Cardiac septum (tissue), 1 donor: ENCODE measurements at places on chromosomes 11 and 22. TPM values are rescaled to one million over a fixed set of nuclear protein-coding genes. Genes with fewer than 3 reads are reported as not detected.

- DNase-seq, result peak; percentile 65
These were observed 79.3 kb downstream of the DSCAML1 start for GRCh38 chr11:117717485-117718314.

OR8D1 gene
- total RNA-seq, result not detected

DNA sequence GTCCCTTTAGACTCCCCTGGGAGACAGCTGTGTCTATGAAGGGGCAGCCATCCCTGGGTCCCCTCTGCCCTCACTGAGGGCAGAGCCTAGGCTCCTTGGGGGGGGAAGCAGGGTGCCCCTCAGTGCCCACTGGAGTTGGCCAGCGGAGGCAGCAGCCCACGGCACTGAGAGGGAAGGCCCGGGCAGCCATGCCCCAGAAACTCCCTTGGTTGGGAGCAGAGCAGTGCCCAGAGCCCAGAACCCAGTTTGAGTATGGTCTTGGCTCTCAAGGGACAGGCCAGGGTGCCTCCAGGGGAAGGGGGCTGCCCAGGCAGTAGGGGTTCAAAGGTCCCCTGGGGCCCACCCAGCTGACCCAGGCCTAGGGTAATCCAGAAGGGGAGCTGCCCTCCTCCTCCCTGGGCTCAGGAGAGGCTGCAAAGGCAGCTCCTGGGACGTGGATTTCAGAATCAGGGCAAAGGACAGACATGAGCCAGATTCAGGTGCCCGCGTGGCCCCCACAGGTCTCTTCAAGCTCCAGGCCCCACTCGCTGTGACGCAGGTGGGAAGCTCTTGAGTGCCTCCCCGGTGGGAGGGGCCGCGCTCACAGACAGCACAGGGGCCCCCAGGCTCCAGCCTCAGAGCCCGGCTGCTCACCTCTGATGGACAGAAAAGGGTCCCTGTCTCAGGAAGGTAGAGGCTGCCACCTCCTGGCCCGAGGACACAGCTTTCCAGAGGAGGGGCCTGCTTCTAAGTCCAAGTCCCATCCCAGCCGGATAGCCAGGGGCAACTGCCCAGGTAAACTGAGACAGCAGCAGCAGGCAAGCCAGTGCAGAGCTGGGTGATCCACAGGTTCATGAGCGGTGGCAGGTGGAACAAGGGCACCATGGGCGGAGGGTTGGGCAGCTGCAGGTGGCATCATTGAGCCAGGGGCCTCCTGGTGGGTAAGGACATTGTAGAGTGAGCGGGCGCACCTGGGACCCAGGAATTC lies 2.6 kb downstream of the C11orf21 start:
- DNase-seq, result peak; percentile 74

- peak; percentile 90 for DNase-seq
These were observed 1.5 kb downstream of the MIAT start for GRCh38 chr22:26658671-26659478.

- no peak for DNase-seq
These were observed 3.3 kb downstream of the IL18BP start for GRCh38 chr11:72001834-72002591.

NLRP14 gene
- not detected for total RNA-seq

DBX1 gene
- total RNA-seq, result not detected

DNA sequence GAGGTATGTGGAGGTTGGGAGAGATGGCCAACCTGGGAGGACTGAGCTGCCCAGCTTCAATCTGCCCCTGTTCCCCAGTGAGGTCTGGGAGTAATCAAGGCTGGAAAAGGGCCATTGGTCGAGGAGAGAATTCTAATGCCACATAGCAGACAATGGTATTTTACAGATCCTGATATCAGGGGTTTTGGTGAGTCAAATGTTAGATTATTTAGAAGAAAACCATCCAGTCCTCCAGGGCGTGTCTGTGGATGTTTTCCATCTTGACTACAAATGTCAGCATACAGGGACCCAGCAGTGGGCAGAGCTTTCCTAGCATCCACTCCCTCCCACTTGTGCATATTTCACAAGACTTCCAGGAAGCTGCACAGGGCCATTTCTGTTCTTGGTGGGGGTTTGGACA lies 107.9 kb downstream of the SCN3B start:
- DNase-seq, result no peak

- no peak for DNase-seq
These were observed 37.7 kb downstream of the SGSM3 start for GRCh38 chr22:40407831-40408717.

OR51I2 gene
- not detected for total RNA-seq

- DNase-seq, result no peak
These were observed 41.2 kb downstream of the PARVG start for GRCh38 chr22:44221710-44222475.

GRCh38 chr11:32103941-32104340 lies 13.1 kb downstream of the RCN1 start:
- DNase-seq, result no peak

THY1 gene
- 6.8 TPM for total RNA-seq

AIFM3 gene
- total RNA-seq, result 0.54 TPM

DNA sequence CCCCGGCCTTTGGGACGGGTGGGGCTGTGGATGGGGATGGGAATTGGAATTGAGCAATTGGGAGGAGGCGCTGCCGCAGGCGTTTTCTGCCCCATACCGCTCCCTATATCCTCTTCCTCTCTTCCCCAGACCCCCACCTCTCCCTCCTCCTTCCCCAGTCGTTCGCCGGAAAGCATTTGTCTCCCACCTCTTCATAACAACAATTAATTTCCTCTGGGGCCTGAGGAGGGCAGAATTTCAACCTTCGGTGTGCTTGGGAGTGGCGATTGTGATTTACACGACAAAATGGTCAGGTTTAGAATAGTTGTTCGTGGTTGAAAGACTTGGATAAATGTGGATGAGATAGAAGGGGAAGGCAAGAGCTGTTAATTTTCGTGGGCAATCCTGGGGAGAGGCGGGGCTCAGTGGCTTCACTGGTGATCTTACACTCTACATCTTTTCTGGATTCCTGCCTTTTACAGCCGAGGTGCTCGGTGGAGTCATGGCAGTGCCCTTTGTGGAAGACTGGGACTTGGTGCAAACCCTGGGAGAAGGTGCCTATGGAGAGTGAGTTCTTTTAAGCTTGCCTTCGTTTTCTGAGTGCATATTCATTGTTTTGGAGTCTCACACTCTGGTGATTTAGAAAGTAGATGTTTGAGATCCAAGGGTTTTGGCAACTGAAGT lies 1.5 kb downstream of the CHEK1 start:
- no peak for DNase-seq

DNA sequence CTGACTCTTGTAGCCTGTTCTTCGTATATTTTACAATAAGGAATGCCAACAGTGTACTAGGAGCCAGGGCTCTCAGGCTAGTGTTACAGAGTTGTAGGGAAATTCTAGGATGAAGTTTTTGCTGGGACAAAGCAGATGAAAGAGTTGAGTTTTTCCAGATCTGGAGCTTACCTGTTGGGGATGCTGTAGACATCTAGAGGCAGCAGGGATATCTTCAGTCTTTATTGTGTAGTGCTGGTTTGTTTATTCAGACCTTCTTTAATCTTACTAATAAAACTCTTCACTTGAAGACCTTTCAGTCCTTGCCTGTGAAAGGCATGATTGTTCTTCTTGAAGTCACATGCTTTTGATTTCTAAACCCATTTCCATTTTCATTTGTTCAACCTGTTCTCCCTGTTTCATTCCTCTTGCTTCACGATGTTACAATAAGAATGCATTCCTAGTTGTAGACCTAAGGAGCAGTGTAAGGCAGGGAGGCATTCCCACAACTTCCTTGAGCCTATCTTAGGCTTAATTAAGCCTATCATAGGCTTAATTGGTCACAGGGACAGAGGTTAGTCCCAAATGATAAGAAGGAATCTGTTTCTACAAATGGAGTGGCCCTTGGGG lies 7.9 kb upstream of the SLC37A2 start:
- no peak for DNase-seq

DNA sequence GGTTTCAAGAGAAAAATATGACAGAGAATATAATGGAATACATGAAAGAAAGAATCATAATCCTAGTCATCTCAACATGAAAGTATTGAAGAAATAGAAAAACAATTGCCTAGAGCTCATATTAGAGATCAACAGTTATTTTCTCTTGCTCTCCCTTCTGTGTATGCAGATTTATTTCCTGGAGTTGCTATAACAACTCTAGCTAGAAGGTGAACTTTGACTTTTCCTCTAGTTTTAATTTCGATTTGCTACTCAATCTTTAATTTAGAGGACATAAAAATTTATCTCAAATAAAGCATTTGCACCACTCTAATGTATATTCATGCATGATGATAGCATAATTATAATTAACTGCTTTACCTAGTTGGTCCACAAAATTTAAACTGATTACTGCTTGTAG lies 84.6 kb upstream of the PICALM start:
- DNase-seq, result no peak

DNA sequence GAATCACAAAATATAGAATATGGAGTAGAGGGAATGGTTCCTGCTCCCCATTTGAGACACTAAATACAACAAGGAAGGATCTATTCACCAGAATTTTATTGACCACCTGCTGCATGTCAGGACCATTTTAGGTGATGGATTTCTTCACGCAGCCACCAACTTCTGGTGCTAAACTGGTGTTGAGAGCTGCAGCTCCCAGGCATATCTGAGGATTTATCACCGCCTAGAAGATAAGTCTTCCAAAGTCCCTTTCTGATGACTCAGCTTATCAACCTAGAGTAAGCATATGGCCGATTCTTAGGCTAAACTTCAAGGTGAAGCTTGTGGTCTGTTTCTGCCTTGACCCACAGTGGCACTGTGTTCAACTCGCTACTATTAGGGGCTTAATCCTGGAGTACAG lies 6.7 kb downstream of the DDI1 start:
- no peak for DNase-seq

EMID1 gene
- total RNA-seq, result 1.3 TPM

TMEM121B gene
- total RNA-seq, result 1.0 TPM

DNA sequence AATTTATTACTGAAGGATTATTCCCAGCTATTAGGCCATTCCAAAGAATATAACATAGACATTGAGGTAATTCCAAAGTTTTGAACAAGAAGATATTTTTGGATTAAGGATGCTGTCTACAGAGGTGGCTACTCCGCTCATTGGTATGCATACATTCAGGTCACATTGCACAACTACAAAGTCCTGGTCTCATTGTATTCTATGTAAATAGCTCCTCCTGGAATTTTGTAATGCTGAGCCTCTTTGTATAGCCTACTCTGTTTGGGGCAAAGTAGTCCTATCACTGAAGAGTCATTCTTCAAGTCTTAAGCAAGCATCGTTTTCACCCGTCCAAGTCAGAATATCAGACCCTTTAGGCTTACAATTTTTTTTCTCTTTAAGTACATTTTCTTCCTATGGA lies 142.4 kb downstream of the KIF18A start:
- DNase-seq, result no peak

SLC5A12 gene
- total RNA-seq, result 0.11 TPM

GRCh38 chr11:72238492-72239312 lies 5.3 kb downstream of the PHOX2A start:
- DNase-seq, result no peak

DNA sequence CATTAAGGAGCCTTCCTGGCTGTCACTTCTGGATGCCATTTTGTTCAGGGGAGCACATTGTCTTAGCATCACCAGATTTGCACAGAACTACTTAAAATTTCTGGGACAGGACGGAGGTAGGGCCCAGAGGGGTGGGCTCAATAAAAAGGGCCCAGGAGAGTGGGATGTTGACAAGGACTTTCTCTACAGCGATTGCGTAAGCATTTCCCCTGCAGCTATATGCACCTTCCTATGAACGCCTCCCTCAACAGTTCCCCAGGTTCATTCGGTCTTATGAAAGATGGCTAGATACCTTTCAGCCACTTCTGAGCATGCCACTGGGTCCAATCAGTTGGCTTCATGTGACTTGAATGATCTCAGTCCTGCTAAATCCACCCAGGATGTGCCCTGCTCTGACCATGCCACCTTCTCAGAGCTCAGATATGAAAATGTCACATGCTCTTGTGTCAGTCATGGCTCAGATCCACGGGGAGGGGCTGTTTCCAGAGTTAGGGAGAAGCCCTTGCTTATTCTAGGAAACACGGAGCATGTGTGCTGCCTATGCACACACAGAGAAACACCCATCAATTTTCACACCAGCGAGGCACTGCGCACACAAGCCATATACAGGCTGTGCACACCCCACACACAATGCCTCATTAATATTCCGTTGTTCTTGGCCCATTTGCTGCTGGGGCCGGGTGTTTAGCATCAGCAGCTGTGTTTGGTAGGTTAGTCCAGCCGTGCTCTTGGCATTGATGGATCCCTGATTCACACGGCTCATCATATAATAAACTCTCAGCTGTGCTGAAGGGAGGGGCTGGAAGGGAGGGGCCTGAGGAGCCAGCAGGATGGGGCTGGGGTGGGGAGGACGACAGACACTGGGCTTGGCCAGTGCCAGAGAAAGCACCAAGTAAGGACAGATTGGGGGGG lies 52.5 kb upstream of the NNMT start:
- DNase-seq, result peak; percentile 85

TMEM191B gene
- 0.62 TPM for total RNA-seq

DSCAML1 gene
- total RNA-seq, result 1.2 TPM

DNA sequence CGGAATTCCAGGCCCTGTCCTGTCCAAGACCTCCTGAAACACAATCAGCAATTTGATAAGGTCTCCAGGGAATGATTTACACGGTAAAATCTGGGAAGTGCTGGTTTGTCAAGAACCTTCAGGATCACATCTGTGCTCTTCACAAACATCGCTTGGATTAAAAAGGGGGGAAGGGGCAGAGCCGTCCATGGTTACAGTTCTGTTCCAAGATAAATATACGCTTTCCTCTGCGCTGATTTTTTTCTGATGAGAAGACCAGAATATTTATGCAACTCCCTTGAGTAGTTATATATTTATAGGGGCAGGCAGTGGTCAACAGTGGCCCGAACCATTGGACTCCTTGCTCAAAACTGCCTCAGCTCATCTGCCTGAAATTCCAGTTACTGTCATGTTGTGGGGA lies 9.2 kb upstream of the APOL5 start:
- no peak for DNase-seq

- DNase-seq, result no peak
These were observed 396.9 kb upstream of the SYN3 start for GRCh38 chr22:33455036-33455435.

DNA sequence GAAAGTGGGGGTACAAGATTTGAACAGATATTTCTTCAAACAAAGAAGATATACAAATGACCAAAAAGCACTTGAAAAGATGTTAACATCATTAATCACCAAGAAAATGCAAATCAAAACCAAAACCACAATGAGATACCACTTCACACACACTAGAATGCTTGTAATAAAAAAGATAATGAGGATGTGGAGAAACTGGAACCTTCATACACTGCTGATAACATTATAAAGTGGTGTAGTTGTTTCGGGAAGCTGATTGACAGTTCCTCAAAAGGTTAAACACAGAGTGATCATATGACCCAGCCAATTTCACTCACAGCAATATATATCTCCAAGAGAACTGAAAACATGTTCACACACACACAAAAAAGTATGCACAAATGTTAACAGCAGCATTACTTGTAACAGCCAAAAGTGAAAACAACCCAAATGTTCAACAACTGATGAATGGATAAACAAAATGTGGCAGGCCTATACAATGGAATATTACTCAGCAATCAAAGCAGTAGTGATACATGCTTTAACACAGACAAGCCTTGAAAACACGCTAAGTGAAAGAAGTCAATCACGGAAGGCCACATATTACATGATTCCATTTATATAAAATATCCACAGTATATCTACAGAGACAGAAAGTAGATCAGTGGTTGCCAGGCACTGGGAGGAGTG lies 15.1 kb downstream of the PITPNB start:
- DNase-seq, result no peak

FAM89B gene
- 47.4 TPM for total RNA-seq
